Endodermal cell (in vitro differentiated cells): ENCODE measurements at places on chromosomes 6 and 20. TPM values are rescaled to one million over a fixed set of nuclear protein-coding genes. Genes with fewer than 3 reads are reported as not detected.

DNA sequence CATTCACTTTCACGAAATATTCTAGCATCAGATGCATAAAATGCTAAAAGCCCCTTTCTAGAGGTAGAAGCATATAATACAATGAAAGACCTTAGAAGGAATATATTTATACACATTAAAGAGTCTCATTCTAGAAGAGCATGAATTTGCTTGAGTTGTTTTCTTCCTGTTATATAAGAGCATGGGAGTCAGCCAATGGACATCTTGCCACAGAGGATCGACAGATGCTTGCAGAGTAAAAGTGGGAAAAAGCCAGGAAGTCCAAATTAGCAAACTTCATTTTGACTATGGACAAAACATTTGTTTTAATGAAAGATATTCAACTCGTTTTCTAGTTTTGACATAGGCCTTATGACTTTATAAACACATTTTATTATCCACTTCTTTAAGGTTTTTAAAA is 44.2 kb upstream of the RIPPLY2 start:
- DNase-seq: no peak

- DNase-seq: no peak
These were observed 9.5 kb downstream of the DNPH1 start for GRCh38 chr6:43219814-43220213.

DNA sequence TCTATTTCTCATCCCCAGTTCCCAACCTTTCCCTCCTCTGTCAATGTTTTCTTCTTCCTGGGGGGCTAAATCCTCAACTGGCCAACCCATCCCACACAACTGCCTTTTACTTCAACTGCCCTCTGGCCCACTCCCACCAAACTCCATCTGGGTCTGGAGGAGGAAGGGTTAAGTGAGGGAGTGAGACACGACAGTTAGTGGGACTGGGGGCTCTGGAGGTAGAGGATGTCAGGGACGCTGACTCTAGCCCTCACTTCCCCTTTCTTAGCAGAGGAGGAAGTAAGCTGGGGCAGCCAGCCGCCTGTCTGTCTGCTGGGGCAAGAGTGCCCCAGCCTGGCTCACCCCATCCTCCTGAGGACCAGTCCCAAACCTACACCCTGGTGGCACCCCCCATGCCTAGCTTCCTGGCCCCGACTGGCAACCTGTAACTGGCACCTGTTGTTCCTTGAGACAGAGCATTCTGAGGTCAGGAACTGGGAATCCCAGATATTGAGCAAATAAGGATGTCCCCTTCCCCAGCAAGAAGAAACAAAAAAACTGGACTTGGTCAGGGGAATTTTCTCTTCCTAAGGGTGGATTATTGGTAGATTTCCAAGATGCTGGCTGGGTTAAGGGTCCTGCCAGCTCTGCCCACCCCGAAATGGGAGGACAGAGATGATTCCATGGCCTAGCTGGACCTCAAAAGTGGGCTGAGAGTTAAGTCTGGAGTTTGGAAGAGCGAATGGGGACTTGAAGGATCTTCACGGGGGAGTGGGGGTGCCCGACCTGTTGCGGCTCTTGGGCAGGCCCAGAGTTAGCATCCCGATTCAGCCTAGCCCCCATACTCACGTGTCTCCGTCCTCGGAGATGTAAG is 971 bp downstream of the NFKBIE start:
- no peak for DNase-seq

DNA sequence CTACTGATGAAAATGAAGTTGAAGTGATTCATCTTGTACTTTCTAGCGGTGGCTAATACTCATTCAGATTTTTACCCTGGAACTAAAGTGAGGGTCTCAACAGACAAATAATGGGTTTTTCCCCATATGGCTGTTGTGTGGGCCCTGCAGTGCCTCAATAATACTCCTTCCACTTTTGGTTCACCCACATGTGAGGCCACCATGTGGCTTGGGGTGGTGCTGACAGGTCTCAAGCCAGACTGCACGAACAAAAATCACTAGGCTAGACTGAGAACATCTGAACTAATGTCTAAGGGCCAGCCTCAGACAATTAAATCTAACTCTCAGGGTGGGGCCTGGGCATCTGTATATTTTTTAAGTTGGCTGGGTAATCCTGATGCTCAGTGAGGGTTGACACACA is 7.9 kb upstream of the COL12A1 start:
- DNase-seq: no peak

DNA sequence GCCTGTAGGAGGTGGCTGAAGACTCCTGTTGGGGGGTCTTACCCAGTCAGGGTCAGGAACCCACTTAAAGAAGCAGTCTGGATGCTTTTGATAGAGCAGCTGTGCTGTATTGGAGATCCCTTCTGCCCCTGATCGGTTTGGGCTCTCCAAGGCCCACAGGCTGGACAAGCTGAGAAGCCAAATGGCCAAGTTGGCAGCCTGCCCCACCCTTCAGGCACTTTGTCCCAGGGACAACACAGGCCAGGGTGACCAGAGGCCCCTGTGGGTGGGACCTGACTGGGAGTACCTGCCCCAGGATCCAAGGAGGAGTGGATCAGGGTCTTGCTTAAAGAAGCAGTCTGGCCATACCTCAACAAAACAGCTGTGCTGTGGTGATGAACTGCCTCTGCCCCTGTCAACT is 48.4 kb downstream of the ZC2HC1B start:
- DNase-seq: no peak

DNA sequence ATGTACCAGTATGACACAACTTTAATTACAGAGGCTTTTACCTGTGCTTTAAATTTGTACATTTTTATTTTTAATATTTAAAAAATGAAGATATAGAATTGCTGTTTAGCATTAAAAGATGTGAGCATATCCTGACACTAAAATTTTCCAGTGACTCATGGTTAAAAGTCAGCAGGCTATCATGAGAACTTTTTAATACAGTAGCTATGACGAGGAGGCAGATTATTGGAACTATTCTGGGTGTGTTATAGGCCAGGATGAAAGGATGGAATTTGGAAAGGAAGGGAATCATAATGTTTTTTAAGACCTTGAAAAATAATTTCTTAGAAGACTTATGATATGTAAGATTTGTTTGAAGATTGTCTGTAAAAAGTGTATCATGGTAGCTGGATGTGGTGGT is 91.0 kb downstream of the GFRA4 start:
- no peak for DNase-seq

DNA sequence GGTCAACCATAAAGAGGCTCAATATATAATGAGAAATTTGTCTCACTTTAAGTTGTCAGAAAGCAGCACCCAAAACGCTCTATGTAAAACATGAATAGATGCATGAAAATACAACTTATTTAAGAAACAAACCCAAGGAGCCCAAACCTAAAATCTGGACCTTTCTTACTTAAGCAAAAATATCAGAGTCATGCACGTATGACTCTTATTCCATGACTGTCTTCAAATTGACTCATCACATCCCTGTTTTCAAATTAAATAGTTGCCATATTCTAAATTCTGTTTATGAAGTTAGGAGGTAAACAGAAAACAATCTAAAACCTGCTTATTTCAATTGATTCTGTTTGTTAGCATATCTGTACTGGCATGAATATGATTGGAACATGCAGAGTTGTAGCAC is 42.1 kb downstream of the ANKRD6 start:
- no peak for DNase-seq

GRCh38 chr6:7261852-7262461 is 51.0 kb downstream of the SSR1 start:
- DNase-seq: peak; percentile 93

GRCh38 chr6:56852260-56853010 is 102.5 kb upstream of the BEND6 start:
- DNase-seq: no peak

GRCh38 chr20:41140226-41141133 is 3.1 kb downstream of the PLCG1 start:
- no peak for DNase-seq

DNA sequence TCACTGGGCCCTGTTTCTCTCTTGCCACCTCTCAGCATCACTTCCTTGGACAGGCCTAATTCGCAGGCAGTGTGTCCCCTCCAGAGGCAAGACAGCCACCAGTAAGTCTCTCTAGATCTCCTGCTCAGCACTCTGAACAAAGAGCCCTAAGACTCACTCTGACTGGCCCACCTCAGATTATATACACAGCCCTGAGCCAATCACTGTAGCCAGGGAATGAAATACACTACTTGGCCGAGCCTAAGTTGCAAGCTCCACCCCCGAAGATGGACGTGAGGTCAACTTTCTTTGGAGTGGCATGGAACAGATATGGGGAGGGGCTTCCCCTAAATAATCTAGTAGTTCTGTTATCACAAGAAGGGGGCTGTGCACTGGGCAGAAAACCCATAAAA is 4.1 kb downstream of the BPI start:
- no peak for DNase-seq

DNA sequence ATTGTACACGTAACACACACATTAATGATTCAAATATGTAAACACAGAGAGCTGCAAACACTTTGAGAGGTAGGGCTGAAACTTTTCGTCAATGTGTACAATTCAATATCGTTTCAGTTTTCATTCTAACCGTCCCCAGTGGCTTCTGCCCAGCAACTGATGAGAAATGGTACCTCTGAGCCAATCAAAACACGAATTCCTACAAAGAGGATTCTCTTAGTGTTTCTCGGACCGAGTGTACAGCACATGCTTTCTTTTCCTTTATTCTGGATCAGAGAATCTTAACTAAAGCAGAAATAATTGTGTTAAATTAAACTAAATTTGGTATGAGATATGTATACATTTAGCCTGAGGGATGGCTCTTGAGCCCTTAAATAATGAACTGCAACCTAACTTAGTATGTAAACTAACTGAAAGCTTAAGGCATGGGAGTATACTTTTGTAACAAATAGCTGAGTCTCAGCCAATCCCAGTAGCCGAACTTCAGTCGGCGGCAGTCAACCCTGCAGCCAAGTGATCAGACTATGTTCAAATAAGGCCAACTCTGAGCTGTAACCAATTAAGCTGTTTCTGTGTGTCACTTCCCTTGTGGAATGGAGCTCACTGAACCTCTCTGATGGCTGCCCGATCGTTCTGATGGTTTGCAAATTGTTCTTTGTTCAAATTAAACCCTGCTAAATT is 16.1 kb downstream of the BTN2A1 start:
- DNase-seq: peak; percentile 74

- DNase-seq: peak; percentile 13
These were observed 90.6 kb downstream of the ERMARD start for GRCh38 chr6:169841907-169842606.

EEF1A2 gene
- total RNA-seq: 19.5 and 22.6 TPM in 2 replicates

SAMD3 gene
- total RNA-seq: 41.3 to 77.3 TPM (median 45.5 TPM) in 3 replicates

SPATA2 gene
- total RNA-seq: 3.9 to 11.2 TPM (median 10.4 TPM) in 3 replicates

PAK5 gene
- 0.32 and 0.42 TPM in 2 replicates for total RNA-seq

SNPH gene
- total RNA-seq: 4.6 to 5.4 TPM (median 4.9 TPM) in 3 replicates

EMILIN3 gene
- 3.9 and 5.3 TPM in 2 replicates for total RNA-seq

ISM1 gene
- 0.24 to 0.65 TPM in 2 of 3 replicates, not detected in the other for total RNA-seq

TNFRSF21 gene
- total RNA-seq: 61.0 and 63.3 TPM in 2 replicates
